Lung microvascular endothelial cell (primary cell): ENCODE measurements at places on chromosomes 7 and 10. TPM values are rescaled to one million over a fixed set of nuclear protein-coding genes. Genes with fewer than 3 reads are reported as not detected.

- no peak for DNase-seq
These were observed 10.7 kb downstream of the EMX2 start for GRCh38 chr10:117553142-117553814.

- peak; percentile 73 for DNase-seq
These were observed 16.2 kb downstream of the HSPB1 start for GRCh38 chr7:76318488-76319353.

DNA sequence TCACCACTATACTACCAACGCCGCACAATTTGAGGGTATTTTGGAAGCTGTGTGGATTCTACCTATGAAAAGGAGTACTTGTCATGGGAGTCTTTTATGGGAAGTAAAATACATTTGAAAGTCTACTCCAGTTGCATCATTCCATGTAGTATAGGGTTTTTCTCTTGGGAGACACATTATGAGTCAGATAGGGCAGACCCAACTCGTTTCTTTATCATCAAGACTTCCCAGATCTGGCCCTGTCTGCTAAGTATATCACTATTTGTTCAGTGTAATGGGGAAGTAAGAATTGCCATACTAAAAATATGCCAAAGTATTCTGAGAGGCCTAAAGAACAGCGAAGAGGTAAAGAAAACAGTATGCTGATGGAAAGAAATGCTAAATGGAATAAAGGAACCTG, 144.2 kb downstream of the SPAG6 start:
- no peak for DNase-seq

DNA sequence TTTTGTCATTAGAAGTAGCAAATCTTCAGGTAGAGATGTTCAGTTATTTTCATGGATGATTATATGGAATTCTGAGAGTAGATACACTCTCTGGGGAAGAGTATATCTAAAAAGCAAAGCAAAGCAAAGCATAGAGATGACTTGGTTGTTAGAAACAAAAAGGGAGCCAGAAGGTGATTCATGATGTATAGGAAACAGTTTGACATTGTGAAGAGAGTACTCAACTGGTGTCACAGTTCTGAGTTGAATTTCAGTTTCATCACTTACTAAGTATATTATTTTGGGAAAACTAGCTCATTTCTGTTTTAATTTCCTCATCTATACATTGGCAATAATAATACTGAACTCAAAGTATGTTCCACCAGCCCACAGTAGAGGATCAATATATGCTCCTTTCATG, 86.8 kb downstream of the SEMA3C start:
- DNase-seq: no peak

DNA sequence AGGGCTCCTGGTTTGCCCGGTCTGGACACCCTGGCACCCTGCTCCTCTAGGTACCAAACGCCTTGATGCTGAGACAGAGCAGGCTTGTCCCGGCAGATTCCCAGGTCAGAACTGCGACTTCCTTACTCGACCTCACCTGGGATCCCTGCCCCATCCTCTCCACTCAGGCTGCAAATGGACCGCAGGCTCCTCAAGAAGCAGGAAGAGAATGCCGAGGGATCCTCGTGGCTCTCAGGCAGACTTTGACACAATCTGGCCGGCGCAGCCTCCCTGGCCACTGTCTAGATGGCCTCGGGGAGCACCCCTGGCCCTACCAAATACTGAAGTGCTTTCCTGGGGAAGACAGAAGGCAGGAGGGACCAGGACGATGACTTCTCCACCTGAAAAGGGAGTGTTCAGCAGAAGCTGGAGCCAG, 421 bp upstream of the NODAL start:
- no peak for DNase-seq

GRCh38 chr7:94829987-94830386, 77.4 kb upstream of the PPP1R9A start:
- DNase-seq: no peak

GRCh38 chr7:153370092-153370491, 610.5 kb downstream of the ACTR3B start:
- no peak for DNase-seq

GRCh38 chr7:74193054-74193453, 16.8 kb upstream of the LAT2 start:
- DNase-seq: no peak

- DNase-seq: peak; percentile 56
These were observed 1.1 kb downstream of the FKBP9 start for GRCh38 chr7:32958046-32959025.

DNA sequence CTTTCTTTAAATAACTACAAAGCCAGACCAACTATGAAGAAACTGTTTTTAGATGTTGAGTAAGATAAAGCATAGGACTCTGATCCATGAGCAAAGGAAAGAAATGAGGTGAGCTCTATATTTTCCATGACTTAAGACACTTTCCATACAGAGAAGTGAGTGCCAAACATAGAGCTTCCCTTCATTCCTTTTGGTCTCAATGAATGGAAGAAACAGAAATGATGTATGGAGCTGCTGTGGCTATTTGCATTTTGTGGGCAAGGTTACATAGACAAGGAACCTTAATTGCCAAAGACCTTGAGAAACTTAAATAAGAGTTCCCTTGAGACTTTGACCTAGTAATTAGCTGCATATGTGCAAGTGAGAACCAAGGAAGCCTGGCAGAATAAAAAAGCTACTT, 1152.2 kb downstream of the XPNPEP1 start:
- DNase-seq: no peak

DNA sequence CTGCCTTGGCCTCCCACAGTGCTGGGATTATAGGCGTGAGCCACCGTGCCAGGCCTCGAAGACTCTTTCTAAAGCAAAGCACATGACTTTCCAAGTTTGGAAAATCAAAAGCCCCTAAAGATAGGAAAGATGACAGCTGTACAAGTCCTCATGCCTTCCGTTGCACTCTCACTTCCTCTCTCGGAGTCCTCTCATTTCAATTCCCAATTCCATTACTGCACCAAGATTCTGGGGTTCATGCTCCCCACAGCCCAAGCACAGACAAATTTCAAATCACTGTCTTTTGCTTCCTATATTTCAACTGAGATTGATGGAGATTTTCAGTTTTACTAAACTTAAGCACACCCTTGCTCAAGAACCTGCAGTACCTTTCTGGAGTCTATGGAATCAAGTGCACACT, 10.9 kb upstream of the PLAU start:
- DNase-seq: no peak

- no peak for DNase-seq
These were observed 560 bp downstream of the RARRES2 start for GRCh38 chr7:150340875-150341262.

- no peak for DNase-seq
These were observed 494.3 kb downstream of the AUTS2 start for GRCh38 chr7:70092314-70093204.

GRCh38 chr10:36441557-36441956, 683.8 kb upstream of the ANKRD30A start:
- DNase-seq: peak; percentile 17

- DNase-seq: peak; percentile 9
These were observed 182.9 kb downstream of the BMPER start for GRCh38 chr7:34087892-34088891.

DNA sequence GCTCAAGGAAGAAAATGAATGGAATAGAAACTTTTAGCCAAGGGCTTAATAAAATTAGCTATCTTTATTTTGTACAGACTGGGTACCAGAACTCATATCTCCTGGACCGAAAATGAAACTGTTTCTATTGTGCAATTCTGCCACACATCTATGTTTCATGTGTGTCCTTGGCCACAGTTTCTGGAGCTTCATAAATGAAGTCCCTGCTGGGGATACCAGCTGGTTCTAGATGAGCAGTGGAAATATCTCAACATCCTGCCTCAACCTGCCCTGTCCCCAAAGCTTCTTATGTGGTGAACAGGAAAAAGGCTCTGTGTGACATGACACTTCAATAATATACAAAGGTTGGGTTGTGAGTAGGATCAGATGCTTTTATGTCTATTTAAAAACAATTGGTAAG, 310.1 kb upstream of the SORCS1 start:
- no peak for DNase-seq

GRCh38 chr10:83372646-83373045, 766.7 kb upstream of the GHITM start:
- DNase-seq: no peak

DNA sequence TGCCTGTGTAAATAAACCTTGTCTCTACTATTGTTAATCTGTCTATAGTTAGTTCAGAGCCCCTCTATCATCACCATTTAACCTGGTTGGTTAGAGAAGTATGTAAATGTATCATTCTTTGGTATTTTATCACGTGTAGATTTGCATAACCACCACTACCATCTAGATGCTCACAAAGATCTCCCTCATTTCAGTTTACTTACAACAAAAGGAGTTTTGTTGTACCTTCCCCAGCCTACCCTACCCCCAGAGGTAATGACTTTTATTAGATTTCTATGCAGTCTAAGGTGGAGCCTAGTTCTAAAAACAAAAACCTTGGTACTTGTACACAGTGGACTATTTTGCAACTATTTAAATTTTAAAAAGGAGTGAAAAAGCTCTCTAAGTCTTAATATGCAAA, 17.5 kb downstream of the ACADSB start:
- DNase-seq: no peak

GRCh38 chr10:22727663-22728062, 13.3 kb upstream of the PIP4K2A start:
- no peak for DNase-seq

GRCh38 chr7:12524794-12525386, 45.6 kb upstream of the SCIN start:
- peak; percentile 74 for DNase-seq

DNA sequence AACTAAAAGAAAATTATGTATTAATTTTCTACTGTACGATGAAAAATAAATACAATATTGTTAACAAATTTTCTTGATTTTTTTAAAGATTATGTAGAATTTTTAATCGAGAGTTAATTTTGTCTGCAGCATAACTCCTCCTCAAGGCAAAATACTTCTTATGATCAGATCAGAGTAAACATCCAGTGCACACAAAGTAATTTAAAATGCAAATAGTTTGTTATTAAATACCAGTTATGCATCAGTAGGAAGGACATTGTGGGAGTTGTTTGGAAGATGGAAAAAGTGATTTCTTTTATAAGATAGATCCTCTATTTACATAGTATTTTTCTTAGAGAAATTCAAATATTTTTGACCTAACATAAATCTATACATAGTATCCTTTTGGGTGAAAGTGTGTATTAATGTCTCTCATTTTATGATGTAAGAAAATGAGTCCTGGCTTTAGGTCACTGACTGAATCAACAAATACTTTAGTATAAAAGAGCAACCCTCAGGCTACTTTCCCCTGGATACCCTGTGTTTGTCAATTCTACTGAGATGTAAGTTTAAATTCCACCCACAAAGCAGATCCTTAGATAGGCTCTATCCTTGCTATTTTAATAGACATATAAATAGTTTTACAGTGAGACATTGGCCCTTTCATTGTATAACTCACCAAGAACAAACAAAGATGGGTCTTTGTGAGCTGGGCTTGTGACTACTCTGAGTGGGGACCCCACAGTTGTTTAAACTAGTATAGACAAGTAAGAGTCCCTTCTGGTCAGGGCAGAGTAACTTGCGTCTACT, 1133.7 kb downstream of the GATA3 start:
- no peak for DNase-seq

- DNase-seq: no peak
These were observed 17.4 kb upstream of the ZNF273 start for GRCh38 chr7:64885520-64886240.

GRCh38 chr10:88728107-88728763, 22.2 kb downstream of the LIPK start:
- peak; percentile 7 for DNase-seq

GRCh38 chr7:36388423-36388822, 1.2 kb upstream of the ANLN start:
- no peak for DNase-seq

- no peak for DNase-seq
These were observed 450.9 kb upstream of the MKI67 start for GRCh38 chr10:128576943-128577670.

DNA sequence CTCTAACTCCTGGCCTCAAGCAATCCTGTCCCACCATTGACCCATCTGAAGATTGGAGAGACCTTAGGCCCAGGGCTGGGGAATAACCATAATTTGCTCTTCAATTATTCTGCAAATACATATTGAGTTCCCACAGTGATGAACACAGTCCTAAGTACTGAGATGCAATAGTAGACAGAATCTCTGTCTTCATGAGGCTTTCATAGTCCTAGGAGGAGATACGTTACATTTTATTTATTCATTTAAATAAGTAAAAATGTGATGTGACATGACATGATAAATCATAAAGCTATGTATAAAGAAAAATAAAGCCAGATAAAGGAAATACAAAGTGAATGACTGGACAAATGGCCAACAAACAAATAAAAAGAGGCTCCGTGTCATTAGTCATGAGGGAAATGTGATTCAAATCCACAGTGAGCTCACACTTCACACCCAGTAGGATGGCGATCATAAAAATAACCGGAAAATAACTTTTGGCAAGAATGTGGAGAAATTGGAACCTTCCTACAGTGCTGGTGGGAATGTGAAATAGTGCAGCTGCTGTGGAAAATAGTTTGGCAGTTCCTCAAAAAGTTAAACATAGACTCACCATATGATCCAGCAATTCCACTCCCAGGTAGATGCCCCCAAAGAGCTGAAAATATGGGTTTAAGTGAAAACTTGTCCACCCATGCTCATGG, 52.1 kb upstream of the JCAD start:
- peak; percentile 98 for DNase-seq

GRCh38 chr7:33862946-33863814, 42.2 kb upstream of the BMPER start:
- no peak for DNase-seq

Gene MASTL
- 6.5 TPM in 2 replicates for total RNA-seq

Gene SPAM1
- total RNA-seq: not detected in 2 replicates

Gene NKX1-2
- total RNA-seq: not detected in 2 replicates

Gene LRIT1
- not detected in 2 replicates for total RNA-seq

Gene ASB15
- total RNA-seq: not detected in 2 replicates

Gene HERC4
- total RNA-seq: 26.4 and 35.1 TPM in 2 replicates

Gene TRPV6
- not detected in 2 replicates for total RNA-seq
